ENCODE measurements at places on chromosomes 16 and 17.

DNA sequence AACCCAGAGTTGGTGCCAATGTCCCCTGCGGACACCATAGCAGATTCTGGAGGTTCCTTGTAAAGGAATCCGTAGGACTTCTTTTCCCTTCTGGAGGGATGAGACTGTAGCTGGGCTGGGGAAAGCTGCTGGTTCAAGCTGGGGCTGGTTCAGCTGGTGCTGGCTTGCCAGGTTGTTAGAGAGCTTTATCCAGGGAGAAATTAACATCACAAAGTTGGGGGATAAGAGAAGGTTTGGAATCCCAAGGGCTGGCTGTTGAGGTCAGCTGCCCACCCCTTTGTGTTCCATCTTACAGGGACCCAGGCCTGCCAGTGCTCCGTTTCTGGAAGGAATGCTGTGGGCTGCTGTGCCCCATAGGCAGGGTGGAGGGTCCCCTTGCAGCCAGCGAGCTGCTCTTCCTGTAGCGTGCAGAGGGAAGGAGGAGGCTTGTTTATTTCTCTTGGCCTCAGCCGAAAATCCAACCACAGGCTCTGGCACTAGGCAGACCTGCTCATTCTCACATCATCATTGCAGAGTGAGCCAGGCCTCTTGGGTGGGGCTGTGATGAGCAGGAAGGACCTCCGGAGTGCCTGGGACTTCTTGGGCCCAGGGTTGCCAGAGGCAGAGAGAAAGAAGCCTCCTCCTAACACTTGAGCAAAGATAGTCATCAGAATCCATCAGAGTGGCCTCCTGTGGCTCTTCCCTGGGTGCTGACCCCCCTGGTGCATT is 251.1 kb downstream of the SEC14L1 start:
- no peak for DNase-seq

- DNase-seq = no peak
Observed at GRCh38 chr17:45342871-45343526, 26.2 kb upstream of the MAP3K14 start.

DNA sequence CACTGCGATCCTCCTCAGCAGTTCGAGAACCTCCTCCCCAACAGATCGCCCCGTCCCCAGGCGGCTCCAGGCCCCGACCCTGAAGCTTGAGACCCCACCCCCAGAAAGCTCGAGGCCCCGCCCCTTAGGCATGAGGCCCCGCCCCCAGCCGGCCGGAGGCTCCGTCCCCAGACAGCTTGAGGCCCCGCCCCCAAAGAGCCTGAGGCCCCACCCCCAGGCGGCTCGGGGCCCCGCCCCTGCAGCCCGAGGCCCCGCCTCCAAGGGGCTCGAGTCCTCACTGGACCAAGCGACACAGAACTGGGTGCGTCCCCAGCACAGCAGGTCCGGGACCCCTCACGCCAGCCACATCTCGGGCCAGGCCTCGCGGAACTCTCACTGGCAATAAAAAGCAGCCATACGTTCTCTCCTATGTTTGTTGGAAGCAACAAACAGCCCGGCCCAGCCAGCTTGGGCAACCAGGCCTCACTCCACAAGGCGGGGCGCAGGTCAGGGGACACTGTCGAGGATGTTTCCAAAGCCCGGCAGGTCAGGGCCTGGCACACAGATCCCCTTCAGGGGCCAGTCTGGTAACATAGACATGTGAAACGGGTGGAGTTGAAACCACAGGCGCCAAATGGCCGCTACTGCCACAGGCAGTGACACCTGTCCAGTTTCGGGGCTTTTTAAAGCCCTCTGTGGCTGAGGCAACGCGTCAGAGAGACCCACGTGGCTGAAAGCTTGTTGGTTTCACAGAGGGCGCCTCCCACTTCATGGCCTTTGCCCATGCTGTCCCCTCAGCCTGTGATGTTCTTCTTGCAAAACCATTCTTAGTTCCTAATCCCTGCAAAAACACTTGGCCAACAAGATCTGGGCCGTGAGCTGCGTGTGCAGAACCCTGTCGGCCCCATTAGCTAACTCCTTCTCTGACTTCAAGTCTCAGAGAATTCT is 224.2 kb downstream of the PARN start:
- DNase-seq = no peak

- no peak for DNase-seq
Observed at GRCh38 chr17:40356990-40357881, 7.3 kb downstream of the GJD3 start.

DNA sequence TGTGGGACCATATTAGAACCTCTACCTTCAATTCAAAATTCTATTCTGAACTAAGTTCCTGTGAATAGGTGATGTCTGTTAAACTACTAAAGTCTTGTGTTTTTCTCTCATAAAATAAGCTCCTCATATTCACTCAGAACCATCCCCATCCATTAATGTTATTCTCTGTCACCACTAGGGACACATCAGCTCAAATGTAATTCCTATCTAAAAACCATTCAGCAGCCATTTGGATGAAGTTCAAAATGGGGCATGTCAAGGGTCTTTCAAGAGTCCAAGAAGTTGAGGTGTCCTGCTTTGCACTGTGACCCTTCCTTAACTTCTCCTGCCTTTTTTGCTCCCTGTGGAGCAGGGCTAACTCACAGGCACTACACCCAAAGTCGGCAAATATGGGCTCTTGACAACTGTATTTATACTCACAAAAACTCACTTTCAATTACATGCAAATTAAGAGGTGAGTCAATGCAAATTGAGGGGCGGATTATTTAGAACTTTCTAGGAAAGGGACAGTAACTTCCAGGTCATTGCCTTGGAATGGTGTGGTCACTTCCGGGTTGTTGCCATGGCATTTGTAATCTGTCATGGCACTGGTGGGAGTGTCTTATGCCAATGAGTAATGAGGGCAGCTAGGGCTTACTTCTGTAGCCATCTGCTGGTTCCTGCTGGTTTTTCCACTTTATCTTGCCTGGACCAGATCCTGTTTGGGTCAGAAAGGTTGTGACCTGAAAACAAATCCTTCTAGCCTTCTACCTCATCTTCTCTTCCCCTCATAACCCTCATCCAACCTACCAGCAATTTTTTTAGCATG is 128.2 kb upstream of the COX10 start:
- DNase-seq = no peak

DNA sequence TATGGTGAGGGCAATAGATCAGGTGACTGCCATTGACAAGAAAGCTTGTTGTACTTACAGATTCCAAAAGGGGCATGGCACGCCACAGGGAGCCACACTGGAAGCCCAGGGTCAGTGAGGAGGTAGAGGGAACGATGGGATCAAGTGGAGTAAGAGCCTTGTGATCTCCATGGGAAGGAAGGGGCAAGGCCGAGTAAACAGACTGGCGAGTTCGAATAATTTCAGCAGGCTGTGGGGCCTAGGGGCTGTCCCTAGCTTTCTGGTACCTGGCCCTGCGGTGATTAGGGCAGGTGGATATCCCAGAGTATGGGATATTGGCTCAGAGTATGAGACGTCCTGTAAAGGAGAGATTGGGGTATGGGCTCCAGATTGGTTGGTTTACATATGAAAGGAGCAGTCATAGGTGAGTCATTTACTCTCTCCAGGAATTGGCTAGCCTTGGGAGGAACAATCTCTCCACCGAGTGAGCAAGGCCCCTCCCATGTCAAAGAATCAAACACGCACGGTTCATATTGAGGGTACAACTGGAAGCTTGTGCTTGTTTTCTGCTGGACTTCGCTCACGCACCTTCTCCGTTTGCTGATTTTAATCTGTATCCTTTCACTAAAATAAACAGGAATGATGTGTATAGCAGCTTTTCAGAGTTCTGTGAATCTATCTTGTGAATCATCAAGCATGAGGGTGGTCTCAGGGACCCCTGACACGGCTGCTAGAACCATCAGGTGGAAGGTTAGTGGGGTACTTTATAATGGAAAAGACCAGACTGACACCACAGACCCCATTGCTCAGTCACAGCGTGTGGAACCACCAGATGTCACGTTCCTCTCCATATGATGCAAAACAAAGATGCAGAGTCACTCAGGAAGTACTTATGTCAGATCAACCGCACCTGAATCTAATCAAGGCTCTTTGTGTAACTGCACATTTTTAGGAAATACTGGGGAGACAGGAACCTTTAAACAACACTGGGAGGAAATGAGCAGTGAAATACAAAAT is 27.9 kb downstream of the GABARAPL2 start:
- DNase-seq = no peak

DNA sequence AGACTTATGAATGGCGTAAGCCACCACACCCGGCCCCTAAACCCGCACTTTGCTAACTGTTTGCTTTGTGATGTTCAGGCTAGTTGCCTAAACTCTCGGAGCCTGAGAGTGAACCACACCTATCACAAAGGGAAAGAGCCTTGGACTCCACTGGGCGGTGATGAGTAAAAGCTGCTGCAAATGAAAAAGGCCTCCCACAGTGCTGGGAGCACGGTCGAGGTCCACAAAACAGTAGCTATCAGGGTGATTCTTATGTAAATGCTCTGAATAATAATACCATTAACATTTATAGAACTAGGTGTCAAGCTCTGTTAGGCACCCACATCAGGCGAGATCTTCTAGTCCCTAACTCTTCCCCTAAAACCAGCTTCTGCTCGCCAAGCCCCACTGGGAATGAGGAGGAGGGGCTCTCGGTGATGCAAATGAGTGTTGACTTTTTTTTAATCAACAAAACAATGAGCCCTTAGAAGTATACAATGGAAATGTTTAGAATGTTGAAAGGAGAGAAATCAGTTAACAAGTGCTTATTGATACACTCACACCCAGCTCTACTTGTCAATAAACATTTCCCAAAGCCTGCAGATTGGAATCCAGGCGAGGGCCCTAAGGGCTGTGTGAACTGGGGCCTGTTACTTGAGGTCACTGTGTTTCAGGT is 19.8 kb downstream of the FBRS start:
- DNase-seq = no peak

- DNase-seq = peak; percentile 19
Observed at GRCh38 chr16:56673921-56674320, 4.3 kb downstream of the MT1H start.

DNA sequence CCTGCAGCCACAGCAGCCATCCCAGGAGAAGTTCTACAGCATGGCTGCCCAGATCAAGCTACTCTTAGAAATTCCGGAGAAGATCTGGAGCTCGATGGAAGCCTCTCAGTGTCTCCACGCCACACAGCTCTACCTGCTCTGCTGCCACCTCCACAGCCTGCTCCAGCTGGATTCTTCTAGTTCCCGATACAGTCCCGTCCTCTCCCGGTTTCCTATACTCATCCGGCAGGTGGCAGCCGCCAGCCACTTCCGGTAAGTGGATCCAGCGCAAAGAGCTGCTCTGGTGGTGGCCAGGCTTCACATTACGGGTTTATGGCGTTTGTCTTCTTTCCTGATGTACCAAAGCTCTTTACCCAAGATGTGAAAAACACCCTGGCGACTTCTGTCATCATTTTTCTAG is 3.6 kb downstream of the COG1 start:
- peak; percentile 78 for DNase-seq

- DNase-seq = no peak
Observed at GRCh38 chr16:87133966-87134627, 183.1 kb downstream of the C16orf95 start.

GRCh38 chr17:21276264-21276588 is 8.3 kb upstream of the MAP2K3 start:
- DNase-seq = no peak

DNA sequence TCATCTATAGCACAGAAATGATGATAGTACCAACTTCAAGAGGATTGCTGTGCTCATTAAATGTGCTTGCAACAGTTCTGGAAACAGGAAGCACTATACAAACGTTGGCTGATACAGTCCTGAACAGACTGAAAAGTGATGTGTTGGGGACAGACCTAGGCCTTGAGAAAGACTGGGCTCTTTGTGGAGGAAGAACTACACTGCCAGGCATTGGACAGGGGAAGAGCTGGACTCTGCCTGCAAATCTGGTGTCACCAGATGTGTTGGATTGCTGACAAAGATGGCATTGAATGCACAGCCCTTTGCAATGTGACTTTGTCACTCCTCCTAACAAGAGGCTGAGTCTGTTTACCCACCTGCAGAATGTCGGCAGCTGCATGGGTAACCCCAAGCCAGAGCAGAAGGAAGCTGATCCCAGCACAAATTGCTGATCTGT is 12.4 kb upstream of the ST6GALNAC2 start:
- DNase-seq = no peak

DNA sequence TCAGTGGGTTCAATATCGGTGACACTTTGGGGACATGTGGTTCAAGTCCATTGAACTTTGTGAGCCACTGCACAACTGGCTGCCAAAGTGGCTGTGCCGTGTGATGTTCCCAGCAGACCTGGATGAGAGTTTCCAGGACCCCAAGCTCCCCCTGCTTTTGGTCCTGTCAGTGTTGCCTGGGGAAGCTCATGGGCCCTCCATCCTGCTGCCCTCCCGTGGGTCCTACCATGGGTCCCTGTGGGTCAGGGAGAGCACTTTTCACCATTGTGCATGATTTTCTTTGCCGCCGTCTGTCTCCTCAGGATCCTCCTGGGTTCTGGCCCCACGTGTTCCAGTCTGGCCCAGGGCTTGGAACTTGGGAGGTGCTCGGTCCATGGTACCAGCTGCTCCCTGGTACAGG is 38.1 kb downstream of the LGALS9 start:
- no peak for DNase-seq

DNA sequence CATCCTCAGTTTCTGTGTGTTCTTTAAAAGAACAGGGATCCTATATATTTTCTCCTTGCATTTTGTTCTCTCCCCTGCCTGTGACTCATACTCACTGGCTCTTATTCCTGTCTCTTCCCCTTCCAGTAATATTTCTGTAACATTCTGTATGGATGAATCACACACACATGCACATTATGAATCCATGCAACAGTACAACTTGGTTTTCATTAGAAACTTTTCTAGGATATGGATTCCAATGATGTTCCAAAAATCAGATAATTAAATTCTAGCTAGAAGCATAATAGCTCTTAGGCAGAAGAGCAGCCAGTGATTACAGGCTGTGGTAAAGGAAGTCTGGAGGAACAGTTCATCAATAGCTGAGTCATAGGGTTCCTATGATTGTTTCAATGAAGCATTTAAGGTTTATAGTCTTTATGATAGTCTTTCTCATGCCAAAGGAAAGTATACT is 119.6 kb upstream of the PMFBP1 start:
- DNase-seq = no peak

- peak; percentile 72 for DNase-seq
Observed at GRCh38 chr16:3112058-3112880, at the start of gene ZNF205. TSS of gene ZNF205 (plus strand) at chr16:3112586. CDS start at chr16:3113431, 845 bp downstream.

- DNase-seq = no peak
Observed at GRCh38 chr17:40443988-40444899, 994 bp downstream of the IGFBP4 start.

DNA sequence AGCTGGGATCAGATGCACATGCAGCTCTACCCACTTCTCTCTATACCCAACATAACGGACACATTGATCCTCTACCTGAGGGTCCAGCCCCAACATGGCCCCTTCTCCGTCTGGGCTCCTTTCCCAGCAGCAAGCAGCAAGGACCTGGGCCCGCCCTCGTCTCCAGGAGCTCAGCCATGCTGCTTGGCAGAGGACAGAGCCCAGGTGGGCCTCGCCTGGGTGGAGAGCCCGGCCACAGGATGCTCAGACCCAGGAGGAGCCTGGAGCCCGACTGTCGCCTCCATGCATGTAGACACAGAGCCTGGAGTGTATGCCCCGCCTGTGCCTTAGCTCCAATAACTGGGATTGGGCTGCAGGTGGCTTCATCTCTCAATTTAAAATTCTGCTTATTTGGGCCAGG is 57.0 kb downstream of the CCDC57 start:
- no peak for DNase-seq

GRCh38 chr17:45229681-45230409 is 8.2 kb downstream of the FMNL1 start:
- no peak for DNase-seq

Data from LNCaP clone FGC (cell line).